ENCODE measurements at places on chromosomes 5 and 9.

DNA sequence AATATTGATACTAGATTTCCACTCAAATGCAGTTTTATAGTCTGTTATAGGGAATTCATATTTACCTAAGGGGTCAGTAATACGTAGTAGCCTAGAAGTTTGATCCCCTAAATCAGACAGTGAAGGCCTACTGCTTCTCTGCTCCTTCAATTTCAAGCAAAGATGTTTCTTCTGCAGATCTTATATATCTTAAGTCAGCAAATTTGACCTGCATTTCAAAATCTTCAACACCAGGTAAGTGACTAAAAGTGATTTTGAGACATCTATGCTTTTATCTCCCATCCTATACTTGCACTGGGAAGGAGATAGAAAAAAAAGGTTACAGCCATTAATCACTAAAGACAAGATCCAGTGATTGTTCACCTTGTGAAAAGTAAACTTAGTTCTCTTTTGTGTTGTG is 363.9 kb downstream of the PTPRD start:
- DNase-seq: no peak

DNA sequence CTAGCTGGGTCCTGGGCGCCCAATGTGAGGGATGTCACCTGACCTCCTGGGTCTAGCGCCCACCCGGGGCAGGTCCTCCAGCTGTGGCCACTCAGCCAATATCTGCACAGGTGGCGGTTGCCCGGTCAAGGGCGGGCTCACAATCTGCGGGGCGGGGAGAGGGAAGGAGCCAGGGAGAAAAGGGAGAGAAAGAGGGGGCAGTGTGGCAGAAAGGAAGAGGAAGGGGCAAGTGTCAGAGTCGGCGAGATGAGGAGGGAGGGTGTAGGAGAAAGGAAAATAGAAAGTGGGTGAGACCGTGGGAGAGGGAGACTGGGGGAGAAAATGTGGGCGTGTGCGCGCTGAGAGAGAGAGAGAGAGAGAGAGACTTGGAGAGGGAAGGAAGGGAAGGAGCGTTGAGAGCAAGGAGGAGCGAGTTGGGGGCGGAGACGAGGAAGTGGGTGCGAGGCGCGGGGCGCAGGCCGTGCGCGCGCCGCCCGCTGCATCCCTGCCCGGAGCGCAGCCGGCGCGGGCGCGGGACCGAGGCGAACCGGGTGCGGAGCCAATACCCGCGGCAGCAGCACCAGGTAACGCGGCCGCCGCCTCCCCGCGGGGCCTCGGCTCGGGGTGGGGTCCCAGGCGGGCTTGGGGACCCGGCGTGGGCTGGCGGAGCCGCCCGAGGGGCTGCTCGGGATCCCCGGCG is at the start of gene HRH2:
HRH2 (plus strand) TSS at position 479 of the 679 bp plus-strand sequence. CDS start 25,163 bp downstream, outside the sequence.
- peak; percentile 13 for DNase-seq

- DNase-seq: no peak
These were observed 1127.5 kb downstream of the TAF11L14 start for GRCh38 chr5:18761801-18762200.

DNA sequence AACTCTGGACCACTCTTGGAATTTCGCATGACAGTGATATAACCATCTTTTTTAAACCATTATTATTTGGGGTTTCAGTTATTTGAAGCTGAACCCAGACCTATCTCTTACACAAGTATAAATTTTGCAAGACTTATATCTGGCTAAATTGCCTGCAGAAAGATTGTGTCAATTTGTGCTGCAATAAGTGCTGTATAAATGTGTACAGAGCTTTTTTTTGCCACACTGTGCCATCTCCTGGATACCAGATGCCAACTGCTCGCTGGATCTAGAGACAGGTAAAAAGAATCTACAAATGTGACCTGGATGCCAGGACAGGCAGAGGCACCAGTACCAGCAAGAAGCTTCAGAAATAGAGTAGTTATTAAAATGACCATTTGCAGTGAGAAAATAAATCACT is 25.9 kb upstream of the TTC39B start:
- DNase-seq: no peak

DNA sequence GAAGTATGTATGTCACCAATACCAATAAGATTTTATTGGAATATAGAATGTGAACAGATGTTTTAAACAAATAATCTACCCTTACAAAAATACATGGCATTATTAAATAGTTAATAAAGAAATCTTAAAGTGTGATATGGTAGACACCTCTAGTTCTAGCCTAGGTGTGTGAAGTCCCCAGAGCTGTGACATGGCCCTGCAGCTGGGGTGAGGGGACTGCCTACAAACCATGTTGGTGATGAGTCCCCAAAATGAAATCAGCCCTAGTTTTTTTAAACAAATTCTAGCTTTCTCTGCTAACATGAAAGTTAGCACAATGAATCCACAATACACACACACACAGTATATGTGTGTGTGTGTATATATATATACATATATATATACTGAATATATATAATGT is 195.1 kb upstream of the RPS23 start:
- DNase-seq: no peak

GRCh38 chr5:102681403-102681983 is 73.6 kb upstream of the PAM start:
- DNase-seq: peak; percentile 7

- DNase-seq: no peak
These were observed 112.9 kb downstream of the CAMK4 start for GRCh38 chr5:111337133-111337532.

DNA sequence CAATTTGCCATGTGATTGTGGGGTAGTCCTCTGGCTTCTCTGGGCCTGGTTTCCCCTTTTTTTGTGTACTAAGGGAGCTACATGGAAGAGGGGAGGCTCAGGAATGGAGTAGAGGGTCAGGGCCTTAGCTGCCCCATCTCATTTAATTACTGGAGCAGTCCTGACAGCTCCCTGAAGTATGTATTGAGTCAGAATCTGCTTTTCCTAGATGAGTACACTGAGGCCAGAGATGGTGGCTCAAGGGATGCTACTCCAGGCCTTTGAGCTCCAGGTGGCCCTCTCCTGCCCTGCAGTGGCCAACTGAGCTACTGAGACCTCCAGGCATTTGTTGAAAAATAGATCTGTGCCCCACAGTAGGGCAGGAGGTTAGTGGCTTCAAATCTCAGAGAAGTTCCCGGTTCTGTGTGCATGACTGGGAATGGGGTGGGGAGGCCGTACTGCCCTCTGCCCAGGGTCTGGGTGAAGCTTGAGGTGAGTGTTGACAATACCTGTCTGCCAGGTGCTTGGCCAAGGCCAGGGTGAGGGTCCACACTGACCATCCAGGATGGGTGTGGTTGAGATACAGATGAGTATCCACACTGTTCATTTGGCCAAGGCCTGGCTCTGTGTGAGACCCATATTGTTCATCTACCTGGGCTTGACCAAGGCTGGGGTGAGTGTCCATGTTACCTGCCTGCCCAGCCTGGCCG is 45.7 kb downstream of the CXXC5 start:
- no peak for DNase-seq

GRCh38 chr5:79486116-79486515 is 27.8 kb downstream of the HOMER1 start:
- DNase-seq: no peak

- DNase-seq: no peak
These were observed 69.4 kb upstream of the FBXL17 start for GRCh38 chr5:108451269-108451668.

- no peak for DNase-seq
These were observed 471.8 kb downstream of the KIF4B start for GRCh38 chr5:155485386-155485785.

GRCh38 chr5:638501-639252 is 26.5 kb downstream of the CEP72 start:
- no peak for DNase-seq

DNA sequence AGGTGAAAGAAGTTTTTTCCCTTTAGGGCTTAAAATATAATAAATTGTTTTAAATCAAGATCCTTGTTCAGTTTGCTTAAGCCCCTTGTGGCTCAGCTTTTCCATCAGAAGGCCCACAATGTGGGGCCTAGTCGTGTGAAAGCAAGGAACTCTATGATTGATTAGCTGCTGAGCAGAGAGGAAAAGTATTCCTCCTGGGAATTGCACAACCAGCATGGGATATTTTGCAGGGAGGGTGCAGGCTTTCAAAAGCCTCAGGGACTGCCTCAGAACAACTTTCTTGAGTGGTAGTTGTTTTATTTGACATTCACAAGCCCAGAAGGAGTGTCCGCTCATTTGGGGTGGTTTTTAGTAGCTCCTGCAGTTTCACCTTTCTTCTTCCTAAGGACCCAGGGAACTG is 19.8 kb downstream of the TTC23L start:
- DNase-seq: no peak

GRCh38 chr5:3862906-3863305 is 267.3 kb downstream of the IRX1 start:
- DNase-seq: no peak

GRCh38 chr9:95966306-95966705 is 90.8 kb downstream of the ERCC6L2 start:
- DNase-seq: no peak

DNA sequence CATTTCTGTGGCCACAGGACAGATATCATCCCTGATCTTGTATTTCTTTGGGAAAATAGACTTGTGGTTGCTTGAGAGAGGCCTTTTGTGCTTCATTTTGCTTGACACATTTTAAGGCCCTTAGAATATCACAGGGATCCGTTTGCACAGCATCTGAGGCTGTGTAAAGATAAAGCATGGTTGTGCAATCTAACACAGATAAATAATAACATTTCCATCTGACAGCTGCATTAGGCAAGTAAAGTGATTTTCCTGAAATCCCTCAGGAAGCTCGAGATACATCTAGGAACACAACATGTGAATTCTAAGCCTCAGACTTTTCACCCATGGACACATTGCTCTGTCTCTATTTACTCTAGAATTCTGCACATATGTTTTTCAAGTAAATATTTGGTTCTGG is 212.8 kb upstream of the ADAMTSL1 start:
- no peak for DNase-seq

- DNase-seq: no peak
These were observed 58.5 kb downstream of the MLANA start for GRCh38 chr9:5949103-5949699.

DNA sequence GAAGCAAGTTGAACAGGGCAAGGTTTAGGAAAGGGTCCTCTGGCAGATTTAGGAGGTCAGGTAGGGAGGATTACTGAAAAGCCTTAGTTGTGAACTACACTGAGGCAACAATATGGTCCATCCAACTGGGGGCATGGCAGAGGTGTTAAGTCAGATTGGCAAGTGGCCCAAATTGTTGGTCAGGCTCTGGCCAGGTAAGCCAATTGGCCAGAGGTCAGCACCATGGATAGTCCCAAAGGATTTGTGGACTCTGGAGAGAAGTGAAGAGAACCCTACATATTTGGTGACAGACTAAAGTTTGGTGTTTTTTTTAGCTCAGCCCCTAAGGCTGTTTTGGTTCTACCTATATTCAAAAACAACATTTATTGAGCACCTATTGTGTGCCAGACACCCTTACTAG is 39.1 kb upstream of the RASGRF2 start:
- no peak for DNase-seq

DNA sequence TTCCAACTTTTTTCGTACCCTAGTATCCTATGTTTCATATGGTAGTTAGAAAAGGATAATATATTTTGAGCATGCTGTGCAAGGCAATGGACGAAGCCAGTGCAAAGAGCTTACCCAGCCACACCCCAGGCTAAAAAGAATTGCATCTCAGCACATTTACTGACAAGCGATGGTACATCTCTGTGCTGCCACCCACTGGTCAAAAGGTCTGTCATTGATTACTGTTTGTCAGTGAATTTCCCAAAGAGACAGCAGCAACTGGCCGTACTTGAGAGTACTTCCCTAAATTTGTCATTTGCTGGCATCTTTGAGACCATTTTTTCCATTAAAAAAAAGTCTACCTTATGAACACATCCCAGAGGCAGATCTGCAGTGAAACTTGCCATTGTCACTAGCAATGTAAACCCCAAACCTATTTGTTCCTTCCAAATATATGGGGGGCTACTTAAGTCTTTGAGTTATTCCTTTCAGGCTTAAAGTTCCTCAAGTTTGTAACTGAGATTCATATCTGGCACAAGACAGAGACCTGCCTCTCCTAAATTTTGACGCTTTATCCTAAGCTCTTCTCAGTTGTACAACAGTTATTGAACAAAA is 184.3 kb downstream of the CTNND2 start:
- DNase-seq: no peak

DNA sequence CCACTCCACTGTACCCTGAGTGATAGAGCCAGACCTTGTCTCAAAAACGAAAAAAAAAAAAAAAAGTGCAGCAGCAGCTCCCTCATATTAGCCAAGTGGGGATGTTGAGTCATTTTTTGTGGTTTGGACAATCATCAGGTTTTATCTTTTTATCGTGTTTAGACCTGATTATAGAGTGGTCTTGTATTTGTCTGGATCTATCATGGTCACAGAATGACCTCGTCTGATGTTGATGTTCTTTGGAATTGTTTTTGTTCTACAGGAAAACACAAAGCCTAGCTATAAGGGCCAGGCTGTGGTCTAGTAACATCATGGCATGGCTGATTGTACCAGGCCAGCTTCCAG is 1.6 kb upstream of the FBXW11 start:
- DNase-seq: no peak

DNA sequence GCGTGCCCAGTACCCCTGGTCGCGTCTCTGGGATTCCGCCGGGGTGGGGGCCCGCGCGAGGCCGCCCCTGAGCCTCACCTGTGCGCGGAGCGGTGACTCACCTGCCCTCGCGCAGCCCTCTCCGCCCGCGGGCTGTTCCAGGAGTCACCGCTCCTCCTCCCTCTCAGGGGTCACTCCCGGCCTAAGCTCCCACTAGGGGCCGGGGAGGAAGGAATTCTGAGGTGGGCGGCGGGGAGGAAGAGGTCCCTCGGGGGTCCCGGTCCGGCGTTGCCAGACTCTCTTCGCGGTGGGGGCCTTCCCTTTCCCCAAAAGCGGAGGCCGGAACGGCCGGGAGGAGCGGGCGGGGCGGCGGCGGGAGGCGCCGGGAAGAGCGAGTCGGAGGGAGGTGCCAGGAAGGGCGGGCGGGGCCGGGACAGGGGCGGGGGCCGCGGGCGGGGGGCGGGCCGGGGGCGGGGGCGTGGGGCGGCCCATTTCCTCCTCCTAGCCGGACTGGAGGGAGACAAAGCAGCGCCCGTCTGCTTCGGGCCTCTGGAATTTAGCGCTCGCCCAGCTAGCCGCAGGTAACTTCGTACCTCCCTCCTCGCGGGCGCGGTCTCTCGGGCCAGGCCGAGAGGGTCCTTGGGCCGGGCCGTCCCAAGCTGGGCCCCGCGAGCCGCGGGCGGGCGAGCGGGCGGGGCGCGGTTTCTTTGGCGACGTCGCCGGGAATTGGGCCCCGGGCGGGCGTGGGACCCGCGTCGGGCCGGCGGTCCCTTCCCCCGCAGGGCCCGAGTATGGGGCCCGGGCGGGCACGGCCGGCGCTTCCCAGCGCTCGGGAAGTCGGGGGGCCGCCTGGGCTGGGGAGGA is at the start of gene CTNNA1:
CTNNA1 (plus strand) TSS at position 475 of the 843 bp plus-strand sequence. CDS start 28,500 bp downstream, outside the sequence.
- peak; percentile 78 for DNase-seq

GRCh38 chr9:20579524-20580314 is 42.6 kb downstream of the MLLT3 start:
- DNase-seq: no peak

GRCh38 chr9:93807166-93808074 is 147.7 kb downstream of the BARX1 start:
- DNase-seq: no peak

DNA sequence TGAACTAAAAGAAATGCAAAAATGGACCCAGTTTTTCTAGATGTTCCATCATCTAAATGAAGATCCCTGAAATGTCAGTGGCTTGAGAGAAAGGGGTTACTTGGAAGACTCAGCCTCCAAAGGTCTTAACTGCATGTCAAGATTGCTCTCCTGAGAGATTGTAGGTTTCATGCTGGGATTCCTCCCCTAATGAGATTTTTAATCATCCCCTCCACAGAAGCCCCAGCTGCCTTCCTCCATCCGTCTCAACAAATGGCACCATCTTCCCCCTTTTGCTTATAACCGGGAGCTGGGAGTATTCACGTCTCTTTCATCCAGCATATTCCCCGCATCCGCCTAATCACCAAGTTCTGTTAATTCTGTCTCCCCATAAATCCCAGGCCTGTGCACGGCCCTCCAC is 104.5 kb downstream of the NSG2 start:
- no peak for DNase-seq
